ENCODE measurements at places on chromosomes 13 and 19.

- DNase-seq: peak; percentile 30
Measured at GRCh38 chr19:679418-680286, 3.5 kb downstream of the FSTL3 start.

GRCh38 chr19:30395283-30395682 is 23.1 kb downstream of the ZNF536 start:
- no peak for DNase-seq

DNA sequence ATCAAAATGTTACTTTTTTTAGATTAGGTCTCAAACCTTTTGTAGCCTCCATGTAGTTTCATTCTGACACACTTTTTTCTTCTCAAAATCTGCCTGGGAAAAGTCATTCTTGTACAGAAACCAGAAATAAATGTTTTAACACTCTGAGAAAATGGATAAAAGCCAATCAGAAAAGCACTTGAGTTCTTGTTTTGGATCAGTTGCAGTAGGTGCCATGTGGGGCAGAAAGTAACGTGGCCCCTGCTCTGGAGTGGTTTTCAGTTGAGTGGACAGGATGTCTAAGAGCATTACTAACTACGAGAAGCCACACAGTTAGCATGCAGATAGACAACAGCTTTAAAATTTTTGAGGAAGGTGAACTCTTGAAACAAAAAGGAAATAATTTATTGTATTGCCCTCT is 19.1 kb downstream of the GPR183 start:
- peak; percentile 92 for DNase-seq

- DNase-seq: no peak
Measured at GRCh38 chr13:59914556-59914955, 249.2 kb downstream of the DIAPH3 start.

- peak; percentile 25 for DNase-seq
Measured at GRCh38 chr13:48571126-48571913, 38.4 kb upstream of the RCBTB2 start.

DNA sequence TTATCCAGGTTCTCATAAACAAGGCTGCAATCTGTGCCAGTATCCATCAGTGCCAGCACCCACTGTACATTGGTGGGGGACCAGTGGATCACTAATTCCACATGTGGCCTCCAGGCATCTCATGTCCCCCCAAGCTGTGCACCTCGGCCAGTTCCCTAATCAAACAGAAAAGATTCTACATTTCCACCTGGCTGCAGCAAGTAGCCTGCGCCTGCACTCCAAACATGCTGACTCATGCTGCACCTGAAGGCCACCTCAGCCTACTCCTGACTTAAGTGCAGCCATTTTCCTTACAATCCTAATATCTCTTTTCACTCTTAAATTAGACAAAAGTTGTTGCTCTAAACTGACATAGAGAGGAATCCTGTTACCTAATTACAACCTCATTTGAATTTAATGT is 729.4 kb upstream of the MIR17HG start:
- DNase-seq: no peak

DNA sequence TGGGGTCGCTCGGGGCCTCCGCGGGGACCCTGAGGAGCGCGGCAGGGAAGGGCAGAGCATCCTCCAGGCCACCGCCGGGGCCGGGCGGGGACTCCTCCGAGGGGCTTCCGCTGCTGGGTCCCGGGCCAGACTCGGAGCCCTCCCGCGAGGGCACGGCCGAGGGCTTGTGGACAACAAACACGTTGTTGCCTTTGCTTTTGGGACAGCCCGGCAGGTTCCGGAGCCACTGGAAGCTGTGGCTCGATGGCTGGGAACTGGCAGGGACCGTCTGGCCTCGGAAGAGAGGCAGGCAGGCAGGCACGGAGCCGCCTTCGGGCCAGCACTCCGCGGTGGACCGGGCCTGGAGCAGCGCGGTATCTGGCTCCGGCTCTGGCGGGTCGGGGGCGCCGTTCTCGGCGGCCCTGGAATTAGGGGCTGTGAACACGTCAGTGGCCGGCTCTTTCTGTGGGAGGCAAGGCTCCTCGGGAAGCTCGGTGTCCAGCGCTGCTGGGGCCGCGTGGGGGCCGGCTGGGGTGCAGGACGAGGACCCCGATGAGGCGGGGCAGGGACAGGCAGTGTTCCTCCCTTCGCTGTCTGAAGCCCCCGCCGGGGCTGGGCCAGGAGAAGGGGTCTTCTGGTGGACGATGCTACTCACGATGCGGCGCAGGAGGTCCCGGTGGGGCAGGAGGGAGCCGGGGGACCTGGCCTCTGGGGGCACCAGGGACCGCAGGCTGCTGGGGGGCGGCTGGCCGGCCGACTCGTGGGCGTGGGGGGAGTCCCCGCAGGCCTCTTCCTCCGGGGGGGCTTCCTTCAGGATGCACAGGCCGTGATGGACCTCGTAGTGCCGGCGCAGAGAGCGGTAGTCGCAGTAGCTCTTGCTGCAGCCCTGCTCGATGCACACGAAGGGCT is 27.6 kb downstream of the ZNF541 start:
- DNase-seq: no peak

DNA sequence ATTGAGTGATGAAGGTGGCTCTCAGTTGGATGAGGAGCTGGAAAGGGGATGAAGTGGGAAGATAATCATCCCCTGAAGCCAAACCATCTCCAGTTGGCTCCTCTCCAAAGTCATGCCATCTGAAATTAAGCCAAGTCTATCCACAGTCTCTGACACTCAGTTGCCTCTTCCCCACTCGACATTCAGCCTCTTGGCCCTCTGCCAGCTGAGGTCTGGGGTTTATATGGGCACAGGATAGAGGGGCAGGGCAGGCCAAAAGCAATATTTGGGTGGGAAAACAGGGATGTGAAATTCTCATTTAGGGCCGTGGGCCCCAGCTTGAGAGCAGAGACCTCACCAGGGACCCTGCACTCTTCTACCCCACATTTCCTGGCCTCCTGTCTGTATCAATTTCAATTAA is 85.9 kb downstream of the SLITRK1 start:
- DNase-seq: no peak

- DNase-seq: no peak
Measured at GRCh38 chr19:2612619-2613249, 89.8 kb downstream of the GNG7 start.

- peak; percentile 48 for DNase-seq
Measured at GRCh38 chr19:1590641-1591397, 1.8 kb downstream of the MBD3 start.

GRCh38 chr19:54463531-54464043 is at the start of gene LENG9:
Gene LENG9 (minus strand): TSS chr19:54463778. CDS start chr19:54463526, 252 bp downstream.
- DNase-seq: peak; percentile 98

DNA sequence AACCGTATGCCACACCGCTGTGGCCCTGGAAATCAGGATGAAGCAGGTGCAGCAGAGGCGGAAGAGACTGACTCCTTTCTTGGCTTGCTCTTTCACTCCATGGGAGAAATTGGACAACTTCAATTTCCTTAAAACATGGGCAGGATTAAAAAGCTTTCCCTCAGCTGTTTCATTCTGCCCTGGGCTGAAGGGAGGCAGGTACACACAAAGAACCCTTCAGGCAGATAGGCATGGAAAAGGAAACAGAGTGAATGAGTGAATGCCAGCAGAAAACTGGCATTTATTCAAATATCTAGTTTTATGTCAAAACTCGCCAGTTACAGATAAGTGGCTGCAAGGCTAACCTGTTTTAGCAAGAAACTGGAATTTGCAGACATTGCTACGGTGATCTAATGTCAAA is 71.0 kb upstream of the SLC15A1 start:
- DNase-seq: no peak

- no peak for DNase-seq
Measured at GRCh38 chr13:31115616-31116015, 46.1 kb downstream of the HSPH1 start.

DNA sequence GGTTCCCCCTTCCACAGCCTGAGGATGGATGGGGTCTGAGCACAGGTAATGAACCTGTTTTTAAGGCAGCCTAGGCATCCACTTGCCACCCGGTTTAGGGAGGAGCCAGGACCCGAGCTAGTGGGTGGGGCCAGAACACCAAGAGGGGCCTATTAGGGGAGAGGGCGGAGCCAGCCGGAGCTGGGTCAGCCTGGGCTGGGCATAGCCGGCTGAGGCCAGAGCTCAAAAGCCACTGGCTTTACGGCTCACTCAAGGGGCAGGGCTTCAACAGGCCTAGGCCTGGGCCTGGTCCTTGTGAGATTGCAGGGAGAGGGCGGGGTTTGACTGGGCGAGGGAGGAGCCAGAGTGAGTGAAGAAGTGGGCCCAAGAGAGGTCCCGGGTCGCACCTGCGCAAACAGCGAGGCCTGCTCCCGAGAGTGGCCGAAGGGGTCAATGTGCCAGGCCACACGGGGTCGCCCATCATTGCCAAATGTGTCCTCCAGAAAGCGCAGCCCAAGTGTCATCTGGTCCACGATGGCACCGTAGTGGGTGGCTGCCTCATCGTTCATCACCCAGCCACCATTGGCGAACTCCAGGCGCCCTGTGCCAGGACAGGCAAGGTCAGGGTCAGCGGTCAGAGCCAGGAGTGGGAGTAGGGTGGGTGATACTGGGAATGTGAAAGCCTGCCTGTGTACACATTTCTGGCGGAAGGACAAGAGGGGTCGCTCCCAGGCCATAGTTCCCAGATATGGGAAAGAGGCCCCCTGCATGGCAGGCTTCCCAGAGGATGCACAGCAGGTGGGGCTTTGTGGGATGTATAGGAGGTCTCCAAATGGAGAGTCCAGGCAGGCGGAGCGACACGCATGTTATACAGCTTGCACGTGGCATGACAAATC is 1.9 kb downstream of the MAN2B1 start:
- DNase-seq: no peak

GRCh38 chr19:33089010-33089409 is 8.0 kb downstream of the GPATCH1 start:
- no peak for DNase-seq

DNA sequence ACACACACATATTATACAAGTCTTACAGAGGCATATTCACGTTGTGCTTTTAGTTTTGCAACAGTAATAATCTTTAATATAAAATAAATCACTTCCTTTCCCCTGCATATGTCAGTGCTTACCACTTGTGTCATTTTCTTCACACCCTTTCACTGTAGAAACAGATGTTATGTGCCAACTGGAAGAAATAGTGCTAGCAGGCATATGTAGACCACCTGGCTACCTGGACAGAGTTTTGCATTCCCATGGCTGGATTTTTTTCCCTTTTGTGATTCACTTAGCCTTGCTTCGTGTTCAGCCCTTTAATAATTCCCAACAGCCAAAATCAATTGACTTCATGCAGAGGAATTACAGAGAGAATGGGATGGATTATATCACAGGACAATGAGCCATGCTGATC is 399.1 kb upstream of the SPRY2 start:
- DNase-seq: no peak

DNA sequence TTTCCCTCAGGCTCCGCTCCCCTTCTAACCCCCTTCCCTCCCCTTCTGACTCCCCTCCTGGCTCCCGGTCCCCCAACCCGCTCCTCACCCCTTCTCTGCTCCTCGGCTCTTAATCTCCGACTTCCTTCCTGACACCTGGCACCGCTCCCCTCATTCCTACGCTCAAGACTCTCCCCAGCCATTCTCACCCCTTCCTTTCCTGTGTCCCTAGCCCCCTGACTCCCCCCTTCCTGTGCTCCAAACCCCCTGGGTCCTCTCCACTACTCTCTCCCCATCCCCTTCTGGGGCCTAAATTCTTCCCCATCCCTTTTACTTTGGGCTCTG is 658 bp downstream of the CLPP start:
- no peak for DNase-seq

- no peak for DNase-seq
Measured at GRCh38 chr13:33711436-33711835, 106.5 kb upstream of the RFC3 start.

- no peak for DNase-seq
Measured at GRCh38 chr13:107554460-107554859, 660.9 kb downstream of the LIG4 start.

GRCh38 chr19:4429256-4429655 is 26.8 kb downstream of the CHAF1A start:
- no peak for DNase-seq

DNA sequence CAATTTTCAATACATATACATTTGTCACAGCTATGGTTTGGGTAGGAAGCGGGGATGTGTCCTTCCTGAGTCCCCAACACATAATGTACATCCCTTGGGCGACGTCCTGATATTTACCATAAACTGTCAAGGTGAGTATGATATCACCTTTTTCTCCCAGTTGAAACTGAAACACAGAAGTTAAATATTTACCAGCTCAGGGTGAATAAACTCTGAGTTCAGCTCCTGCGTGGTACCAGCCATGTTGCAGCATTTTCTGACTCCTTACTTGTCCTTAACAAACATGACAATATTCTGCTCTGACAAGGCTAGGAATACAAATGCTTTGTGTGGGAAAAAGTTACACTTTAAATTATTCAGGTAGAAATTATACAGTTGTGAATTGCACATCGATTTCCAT is 294.2 kb downstream of the TEX29 start:
- DNase-seq: no peak

GRCh38 chr19:13441810-13442512 is 64.3 kb downstream of the CACNA1A start:
- DNase-seq: peak; percentile 4

DNA sequence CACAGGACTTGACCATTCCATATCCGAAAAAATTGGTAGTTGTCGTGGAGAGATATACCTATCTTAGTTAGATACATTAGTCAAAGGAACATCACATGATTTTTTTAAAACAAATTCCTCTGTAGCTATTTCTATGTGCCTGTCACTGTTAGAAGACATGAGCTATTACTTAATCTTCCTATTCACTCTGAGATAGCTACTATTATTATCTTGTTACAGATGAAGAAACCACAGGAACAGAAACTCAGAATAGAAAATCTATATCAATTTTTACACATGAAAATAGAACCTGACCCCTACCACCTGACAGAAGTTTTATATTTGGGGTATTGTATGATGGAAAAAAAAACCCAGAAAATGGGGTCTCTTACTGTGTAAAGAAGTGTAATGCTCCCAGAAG is 68.9 kb upstream of the TDRD3 start:
- no peak for DNase-seq

GRCh38 chr19:50551715-50552187 is 16.5 kb downstream of the LRRC4B start:
- DNase-seq: no peak

- peak; percentile 72 for DNase-seq
Measured at GRCh38 chr19:38852231-38853044, 2.7 kb upstream of the HNRNPL start.

DNA sequence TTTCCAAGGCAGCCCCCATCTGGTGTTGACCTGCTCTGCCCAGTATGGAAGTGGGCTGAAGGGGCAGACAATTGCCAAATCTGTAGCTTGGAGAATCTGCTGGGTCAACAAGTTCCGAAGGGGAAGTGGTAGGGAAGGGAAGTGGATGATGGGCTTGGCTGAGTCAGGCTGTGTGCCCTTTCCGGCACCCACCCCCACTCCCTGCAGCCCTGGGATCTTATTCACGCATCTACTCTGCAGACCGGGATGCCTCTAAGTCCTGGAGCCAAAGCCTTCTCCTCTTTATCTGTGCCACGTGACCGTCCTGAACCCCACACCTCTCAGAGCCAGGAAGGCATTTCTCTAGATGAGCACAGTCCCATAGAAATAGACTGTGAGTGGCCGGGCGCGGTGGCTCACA is 7.5 kb upstream of the C5AR2 start:
- no peak for DNase-seq

DNA sequence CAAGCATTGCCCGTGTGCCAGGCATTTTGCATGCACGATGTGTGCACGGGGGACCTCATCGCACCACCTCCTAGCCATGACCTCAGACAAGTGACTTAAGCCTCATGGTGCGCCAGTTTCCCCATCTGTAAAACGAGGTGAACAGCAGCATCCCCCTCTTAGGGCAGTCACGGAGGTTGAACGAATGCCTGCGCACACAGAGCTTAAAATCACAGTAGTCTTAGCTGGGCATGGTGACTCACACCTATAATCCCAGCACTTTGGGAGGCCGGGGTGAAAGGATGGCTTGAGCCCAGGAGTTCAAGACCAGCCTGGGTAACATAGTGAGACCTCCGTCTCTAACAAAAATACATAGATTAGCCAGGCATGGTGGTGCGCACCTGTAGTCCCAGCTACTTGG is 48.6 kb downstream of the PIN1 start:
- no peak for DNase-seq
